ENCODE measurements at places on chromosomes 5 and 9.

DNA sequence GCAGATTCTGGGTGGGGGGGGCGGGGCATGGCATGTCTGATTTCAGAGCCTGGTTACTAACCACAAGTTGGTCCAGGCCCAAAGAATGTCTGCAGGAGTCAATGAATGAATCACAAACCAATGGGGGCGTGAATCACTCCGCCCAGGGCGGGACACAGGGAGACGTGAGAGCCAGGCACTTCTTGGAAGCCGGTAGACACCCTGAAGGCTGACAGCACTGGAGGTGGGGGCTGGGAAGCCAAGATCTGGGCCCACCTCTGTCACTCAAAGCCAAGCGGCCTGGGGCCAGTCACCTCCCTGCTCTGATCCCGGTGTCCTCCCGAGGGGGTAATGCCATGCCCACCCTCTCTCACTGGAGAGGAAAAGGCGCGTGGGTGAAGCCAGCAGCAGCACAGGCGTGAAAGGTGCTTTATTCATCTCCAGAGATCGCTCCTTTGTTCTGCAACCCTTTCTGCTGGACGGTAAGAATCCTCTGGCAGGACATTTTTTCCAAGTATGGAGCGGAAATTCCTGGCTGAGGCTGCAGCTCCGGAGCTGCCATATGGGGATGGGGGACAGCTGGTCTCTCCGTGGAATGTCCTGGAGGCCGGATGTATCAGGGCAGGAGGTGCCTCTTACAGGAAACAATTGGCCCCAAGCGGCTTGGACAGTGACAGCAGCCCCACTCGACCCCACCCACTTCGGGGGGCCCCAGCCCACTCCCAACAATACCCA is 85.0 kb downstream of the STK10 start:
- no peak for DNase-seq

DNA sequence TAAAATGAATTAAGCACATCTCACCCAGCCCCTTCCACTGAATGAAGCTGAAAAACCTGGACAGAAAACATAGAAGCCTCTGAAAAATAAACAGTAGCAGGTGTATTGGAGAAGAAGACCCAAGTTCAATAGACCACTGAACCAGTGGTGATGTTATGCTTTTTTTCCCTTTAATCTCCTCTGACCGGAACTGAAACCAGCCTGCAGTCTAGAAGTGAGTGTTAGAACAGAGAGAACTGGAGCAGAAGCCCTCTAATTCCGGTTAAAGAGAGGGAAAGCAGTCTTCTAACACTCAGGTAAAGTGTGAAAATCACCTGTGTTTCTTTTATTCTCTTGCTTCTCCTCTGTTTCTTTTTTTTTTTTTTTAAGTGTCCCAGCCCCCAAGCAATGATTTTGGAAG is 83.5 kb upstream of the CCL21 start:
- no peak for DNase-seq

- no peak for DNase-seq
Observed at GRCh38 chr5:181035991-181036815, 3.9 kb upstream of the BTNL9 start.

DNA sequence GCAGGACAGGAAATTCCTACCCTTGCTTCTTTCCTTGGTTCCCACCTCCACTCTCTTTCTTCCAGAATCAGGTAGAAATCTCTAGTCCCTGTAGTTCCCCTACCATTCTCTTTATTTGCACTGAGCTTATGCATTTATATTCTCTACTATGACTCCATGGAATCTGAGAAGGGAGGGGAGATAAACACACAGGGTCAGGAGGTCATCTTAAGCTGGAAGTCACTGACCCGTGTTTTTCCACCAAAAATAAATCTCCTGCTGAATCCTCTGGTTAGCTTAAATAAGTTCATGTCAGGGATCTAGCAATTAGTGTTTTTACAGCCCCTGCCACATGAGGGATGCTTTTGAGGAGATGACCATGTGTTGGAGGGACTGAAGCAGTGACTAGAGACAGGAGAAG is 3.7 kb downstream of the ACTL7B start:
- DNase-seq, result no peak

- DNase-seq, result peak; percentile 7
Observed at GRCh38 chr9:74497748-74498620, 849 bp downstream of the RORB start.

DNA sequence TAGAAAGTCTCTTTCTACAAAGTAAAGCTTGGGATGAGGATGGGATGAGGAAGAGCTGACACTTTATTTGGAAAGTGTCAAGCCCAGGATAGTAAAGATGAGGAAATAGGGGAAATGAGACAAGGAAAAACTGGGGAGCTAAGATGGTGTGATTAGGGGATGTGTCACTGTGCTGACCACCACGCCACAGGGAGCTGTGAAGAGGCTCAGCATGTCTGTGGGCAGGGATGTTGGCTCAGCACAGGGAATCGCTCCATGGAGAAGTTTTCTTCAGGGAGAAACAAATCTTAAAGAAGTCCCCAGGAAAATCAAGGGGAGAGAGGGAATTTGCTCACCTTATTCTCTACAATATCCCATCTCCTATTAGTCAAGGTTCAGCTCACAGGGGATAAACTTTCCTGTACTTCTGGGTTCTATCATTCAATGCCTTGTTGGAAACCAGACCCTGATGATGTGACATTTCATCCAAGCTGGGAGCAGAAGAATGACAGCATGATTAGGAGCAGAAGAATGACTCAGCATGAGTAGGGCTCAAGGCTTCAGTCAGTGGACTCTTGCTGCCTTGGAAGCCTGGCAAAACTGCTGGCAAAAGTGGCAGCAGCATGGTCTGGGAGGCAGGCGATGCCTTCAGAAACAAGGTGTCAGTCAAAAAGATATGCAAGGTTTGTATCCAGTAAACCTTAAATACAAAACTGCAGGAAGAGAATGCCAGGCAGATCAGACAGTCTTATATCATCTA is 4.9 kb downstream of the HSPB3 start:
- DNase-seq, result no peak

DNA sequence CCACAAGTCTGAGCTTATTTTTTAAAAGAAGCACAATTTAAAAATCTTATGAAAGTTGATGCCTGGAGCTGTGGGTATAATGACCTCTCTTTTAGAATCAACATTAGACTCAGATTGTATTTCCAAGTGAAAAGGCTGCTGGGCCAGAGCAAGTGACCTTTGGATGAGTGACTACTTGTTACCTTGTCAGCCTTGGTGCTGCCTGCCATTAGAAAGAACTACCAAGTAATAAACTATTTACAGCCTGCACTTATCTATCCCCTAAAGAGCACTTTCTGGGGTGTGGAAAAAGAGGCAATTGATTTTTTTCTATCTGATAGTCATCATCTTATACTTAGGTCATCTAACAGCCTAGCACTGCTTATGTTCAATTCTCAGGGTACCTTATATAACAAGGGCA is 134.9 kb upstream of the FBXL17 start:
- DNase-seq, result no peak

DNA sequence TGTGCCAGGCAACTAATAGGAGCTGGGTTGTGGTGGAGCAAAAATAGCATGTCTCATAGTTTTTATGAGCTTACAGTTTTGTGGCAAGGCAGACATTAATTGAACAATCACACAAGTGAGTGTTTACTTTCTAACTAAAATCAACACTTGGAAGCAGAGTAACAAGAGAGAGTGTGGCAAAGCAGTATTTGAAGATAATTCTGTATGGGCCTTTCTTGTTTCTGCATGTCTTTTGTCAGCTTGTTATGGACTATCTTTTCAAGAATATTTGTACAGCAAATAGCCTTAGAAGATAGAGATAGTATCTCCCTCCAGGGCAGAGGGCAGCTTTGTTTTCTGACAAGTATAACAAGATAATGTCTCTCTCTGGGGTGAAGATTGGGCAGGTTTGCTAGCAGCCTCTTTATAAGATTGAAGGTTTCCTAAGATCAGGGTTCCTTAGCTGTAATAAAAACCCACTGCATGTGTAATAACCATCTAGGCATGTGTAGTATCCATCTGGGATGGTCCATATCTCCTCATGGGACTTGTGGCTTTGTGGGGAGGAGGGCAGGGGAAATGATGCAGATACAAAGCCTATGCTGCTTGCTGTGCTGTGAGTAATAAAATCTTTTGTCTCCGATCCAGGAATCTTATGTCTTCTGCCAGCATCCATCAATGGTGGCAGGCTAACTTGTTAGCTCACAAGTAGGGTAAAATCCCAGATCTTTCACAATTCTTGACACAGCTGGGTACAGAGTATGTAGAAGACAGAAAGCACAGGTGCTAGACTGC is 479.9 kb downstream of the KDM4C start:
- DNase-seq, result no peak

DNA sequence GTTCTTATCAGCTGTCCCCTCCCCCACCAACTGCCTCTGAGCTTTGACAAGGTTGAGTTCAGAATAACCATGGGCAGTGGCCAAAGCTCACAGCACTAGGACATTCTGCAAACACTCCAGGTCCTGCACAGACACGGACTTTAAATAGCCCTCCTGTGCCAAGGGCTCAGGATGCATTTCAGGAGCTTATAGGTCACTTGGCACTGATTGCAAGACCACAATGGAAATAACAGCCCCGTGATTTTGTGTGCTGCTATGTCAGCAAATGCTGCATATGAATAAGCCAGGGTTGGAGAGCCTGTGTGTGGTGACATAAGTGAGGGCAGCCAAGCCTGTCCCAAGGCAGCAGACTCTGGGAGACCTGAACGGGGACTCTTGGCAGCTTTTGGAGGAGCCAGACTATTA is 150.7 kb downstream of the DMRT2 start:
- no peak for DNase-seq

GRCh38 chr9:116639251-116639741 is 47.8 kb upstream of the TRIM32 start:
- no peak for DNase-seq

- DNase-seq, result no peak
Observed at GRCh38 chr9:38271666-38272241, 120.7 kb upstream of the ALDH1B1 start.

GRCh38 chr5:145531038-145531734 is 304.0 kb downstream of the PRELID2 start:
- DNase-seq, result no peak

- DNase-seq, result peak; percentile 62
Observed at GRCh38 chr5:180353048-180353979, at the start of gene GFPT2. TSS of gene GFPT2 (minus strand) at chr5:180353336. CDS start at chr5:180353217, 119 bp downstream.

- no peak for DNase-seq
Observed at GRCh38 chr5:160030631-160031377, 21.9 kb downstream of the TTC1 start.

DNA sequence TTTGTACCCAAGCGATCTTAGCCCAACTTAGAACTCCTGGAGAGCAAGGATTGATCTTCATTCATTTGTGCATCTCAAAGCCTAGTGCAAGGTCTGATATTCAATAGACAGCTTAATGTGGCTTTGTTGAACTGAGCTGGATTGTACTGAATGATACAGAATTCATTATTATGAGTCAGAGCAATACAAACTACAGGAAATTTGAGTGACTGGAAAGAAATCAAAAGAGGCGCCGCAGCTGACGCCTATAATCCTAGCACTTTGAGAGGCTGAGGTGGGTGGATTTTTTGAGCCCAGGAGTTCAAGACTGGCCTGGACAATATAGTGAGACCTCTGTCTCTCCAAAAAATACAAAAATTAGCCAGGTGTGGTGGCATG is 58.6 kb downstream of the ENC1 start:
- no peak for DNase-seq

GRCh38 chr5:152425083-152425482 is 20.0 kb upstream of the NMUR2 start:
- DNase-seq, result no peak

- DNase-seq, result no peak
Observed at GRCh38 chr9:27496135-27496504, 28.0 kb upstream of the IFNK start.

DNA sequence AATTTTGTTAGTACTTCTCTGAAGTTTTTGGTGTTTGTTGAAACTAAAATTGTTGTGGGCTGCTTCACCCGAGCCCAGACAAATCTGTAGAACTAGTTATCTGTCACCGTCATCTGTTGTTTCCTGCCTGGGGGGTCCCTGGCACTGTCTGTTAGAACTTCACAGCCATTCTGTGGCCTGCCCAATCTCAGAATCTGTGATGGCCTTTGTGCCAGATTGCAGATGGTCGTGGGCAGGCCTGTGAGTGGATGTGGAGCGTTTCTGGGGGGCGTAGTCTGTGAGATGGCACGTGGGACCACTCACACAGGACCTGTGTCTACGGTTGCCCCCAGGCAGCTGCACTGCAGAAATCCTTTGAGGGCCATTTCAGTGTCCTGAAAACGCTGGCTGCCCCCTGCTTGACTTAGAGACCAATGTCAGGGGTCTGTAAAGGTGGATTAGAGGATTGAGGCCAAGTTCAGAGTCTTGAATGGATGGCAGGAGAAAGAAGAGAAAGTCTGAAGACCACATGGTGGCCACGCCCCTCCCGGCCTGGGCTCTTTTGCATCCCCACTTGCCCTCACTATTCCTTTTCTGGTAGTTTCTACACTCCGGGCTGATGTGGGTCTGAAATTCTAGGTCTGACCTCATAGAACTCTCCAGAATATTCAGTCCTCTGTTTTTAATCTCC is 38.3 kb downstream of the TRIO start:
- DNase-seq, result no peak

GRCh38 chr9:124068251-124068650 is 56.7 kb downstream of the LHX2 start:
- no peak for DNase-seq

DNA sequence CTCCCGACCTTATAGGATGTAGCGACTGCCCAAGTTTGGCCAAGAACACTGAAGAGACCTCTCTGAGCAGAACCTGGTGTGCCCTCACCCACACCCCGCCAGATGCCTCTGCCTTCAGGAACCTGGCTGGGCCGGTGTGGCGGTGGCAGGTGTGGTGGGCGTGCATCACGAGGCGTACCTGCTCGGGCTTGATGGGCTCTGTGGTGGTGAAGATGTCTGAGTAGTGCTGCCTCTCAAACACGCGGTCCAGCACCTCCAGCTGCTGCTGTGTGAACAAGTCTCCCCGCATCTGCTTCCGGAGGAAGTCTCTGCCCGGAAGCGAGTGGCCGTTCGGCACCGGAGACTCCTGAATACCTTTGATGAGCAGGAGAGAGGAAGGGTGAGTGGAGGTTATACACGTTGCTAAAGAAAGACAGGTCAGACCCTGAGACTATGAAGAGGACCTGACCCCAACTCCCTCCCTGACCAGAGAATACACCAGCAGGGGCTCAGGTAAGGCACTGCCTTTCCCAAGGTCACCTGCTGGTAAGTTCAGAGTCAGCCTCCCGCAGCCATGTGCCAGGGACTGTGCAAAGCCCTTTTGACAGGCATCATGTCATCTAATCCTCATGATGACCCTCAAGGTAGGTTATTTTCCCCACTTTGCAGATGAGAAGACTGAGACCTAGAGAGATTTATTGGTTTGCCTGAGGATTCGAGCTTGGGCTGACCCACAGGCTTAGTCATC is 67.5 kb downstream of the PAX5 start:
- DNase-seq, result no peak

DNA sequence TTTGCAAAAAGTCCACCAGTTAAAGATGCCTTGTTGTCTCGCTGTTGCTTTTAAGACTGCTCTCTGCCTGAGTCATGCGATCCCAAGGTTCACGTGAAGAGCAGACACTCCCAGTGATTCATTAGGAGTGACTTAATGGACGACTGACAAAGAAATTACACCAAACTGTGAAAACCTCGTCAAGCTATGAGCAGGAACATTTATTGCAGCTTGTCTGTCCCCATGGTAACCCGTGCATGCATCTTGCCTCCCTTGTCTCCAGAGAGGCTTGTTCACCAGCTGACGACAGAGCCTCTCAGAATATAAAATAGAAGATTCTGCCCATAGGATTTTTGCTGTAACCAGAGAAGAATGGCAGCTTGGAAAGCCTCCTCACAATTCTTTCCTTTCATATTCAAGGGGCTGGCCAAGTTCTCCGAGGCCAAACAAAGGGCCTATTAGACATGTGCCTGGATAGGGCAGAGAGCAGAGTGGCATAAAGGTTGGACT is 352.7 kb downstream of the SPOCK1 start:
- DNase-seq, result no peak

Data from activated naive CD4-positive, alpha-beta T cell treated with anti-CD3 and anti-CD28 coated beads, Interleukin-2, amount 50 U/mL, for 72 hours (primary cell).